ENCODE measurements at places on chromosomes 6 and 20.
A peak's percentile ranks its signal among the peaks of the same experiment; 100 is the strongest.

GRCh38 chr20:4883546-4883945, 117.8 kb downstream of the SLC23A2 start:
- no peak for DNase-seq

GRCh38 chr20:38871560-38871953, 54.7 kb upstream of the FAM83D start:
- DNase-seq = no peak

GRCh38 chr6:41965429-41966213, 24.0 kb upstream of the CCND3 start:
- DNase-seq = no peak

DNA sequence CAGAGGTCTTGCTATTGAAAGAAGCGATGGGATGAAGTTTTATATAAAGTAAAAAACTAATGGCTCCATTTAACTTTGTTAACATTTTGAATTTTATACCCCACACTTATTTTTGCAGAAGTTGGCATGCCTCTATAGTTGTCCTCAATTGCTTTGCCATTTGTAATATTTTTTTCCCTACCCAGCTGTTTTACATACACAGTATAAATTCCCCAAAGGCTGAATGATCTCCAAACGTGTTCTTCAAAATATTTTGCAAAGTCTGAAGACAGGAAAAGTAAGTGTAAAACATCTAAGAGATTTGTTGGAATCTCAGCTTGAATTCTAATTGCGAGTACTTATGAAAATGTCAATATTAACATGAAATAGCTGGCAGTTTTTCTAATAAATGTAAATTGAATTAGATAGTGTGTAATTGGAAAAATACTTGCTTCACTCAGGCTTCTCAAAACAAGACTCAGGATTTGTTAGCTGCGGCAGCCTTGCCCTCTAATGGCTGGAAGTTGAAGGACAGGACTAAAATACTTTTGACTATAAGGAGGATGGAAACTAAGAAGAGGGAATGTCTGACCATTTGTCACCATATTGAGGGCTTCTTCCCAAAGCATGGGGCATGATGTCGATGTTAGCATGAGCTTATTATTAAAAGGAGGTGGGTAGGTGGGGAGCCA, 226.8 kb downstream of the UST start:
- no peak for DNase-seq

DNA sequence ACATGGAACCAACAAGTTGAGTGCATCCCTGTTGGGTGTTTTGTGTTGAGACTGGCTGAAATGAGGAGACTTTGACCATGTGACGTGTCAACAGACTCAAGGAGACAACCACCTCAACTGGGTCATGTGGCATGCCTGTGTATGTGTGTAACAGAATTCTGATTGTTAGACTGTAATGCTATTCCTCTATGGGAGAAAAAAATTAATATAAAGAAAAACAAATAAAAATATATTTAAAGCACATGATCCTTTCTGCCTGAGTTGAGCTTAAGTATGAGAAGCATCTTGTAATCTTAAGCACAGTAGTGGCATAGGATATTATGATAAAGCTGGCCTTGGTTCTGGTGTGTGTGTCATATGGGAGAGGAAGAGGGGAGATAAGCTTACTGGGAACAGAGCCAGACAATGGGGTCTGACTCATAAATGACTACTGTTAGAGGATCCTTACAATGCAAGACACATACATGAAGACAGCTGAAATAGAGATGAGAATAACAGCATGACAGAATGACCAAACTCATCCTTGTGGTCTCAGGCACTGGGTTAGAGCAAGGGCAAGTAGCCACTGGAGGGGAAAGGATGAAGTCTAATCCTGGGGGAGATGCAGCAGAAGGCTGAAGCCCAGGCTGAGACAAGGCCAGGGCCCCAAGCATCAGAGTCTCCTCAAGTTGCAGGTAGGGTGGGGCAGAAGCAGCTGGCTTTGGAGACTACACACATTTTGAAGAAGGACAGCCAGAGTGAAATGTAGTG, 9.2 kb downstream of the TP53INP2 start:
- peak; percentile 67 for DNase-seq

DNA sequence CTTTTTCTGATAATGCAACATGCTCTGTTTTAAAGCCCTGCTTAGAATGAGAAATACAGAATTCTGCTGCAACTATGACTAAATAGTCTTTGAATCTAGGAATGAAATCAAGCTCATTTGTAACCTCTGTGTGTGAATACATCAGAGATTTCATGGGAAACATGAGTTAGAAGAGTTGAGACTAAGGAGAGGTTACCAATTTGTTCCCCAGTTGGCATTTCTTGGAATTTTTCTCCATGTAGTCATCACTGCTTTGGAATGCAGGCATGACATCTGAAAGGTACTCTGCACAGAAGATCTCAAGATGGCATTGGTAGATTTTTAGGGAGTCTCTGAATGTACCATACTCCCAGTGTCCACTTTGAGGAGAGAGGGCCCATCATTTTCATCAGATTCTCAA, 237.2 kb downstream of the TFAP2A start:
- DNase-seq = no peak
